HS-27A (cell line): ENCODE measurements at places on chromosomes 6 and 20.
A peak's percentile ranks its signal among the peaks of the same experiment; 100 is the strongest.

GRCh38 chr6:22152841-22153240 is 144.0 kb downstream of the PRL start:
- DNase-seq, result no peak

- no peak for DNase-seq
These were observed 4.7 kb upstream of the ECHDC1 start for GRCh38 chr6:127348028-127348661.

DNA sequence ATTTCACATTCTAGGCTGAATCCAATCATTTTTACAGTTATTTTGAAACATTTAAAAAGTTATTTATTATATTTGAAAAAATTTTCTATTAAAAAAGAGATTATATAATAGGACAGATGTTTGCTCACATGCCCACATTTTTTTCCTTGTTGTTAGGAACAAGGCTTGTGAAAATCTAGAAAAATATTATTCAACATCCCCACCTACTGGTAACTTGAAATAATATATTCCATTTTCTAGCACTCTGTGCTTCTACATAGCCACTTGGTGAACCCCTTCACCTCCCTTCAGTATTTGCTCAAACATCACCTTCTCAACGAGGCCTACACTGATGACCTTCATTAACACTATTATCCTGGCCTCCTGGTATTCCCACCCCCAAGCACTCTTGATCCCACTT is 18.3 kb upstream of the GPRC6A start:
- no peak for DNase-seq

DNA sequence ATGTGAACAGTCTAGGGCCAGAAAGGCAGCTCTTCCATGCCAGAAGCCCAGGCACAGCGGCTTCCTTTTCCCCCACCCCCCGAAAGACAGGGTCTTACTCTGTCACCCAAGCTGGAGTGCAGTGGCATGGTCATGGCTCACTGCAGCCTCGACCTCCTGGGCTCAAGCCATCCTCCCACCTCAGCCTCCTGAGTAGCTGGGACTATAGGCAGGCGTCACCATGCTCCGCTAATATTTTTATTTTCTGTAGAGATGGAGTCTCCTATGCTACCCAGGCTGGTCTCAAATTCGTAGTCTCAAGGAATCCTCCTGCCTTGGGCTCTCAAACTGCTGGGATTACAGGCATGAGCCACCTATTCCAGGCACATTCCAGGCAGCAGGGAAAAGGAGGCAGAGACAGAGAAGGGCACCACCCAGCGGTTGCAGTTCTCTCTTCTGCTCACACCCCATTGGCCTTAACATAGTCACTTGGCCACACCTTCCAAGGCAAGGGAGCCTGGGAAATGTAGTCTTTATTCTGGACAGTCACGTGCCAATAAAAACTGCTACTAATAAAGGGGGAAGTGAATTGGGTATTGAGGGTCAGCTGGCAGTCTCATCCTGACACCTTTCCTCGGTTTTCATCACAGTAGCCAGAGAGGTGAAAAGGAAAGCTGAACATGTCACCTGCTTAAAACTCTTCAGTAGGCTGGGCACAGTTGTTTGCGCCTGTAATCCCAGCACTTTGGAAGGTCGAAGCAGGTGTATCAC is 205.9 kb downstream of the ZMYND8 start:
- peak; percentile 41 for DNase-seq

DNA sequence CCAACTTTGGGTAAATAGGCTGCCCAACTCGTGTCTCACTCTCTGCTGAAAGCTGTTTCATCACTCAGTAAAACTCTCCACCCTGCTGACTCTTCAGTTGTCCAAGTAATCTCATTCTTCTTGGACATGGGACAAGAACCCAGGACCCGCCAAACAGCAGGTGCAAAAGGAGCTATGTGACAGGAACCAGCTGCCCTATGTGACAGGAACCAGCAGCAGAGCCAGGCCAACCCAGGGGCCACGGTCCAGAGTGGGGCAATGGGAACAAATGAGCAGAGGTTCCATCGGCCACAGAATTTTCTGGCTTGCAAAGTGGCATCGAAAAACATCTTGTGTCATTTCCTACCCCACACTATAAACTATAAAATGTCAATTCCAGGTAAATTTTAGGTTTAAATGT is 56.5 kb downstream of the MOXD1 start:
- DNase-seq, result no peak

GRCh38 chr20:1241456-1241855 is 15.6 kb downstream of the RAD21L1 start:
- no peak for DNase-seq

- DNase-seq, result no peak
These were observed 680.9 kb upstream of the AGPAT4 start for GRCh38 chr6:161954699-161955276.

- DNase-seq, result no peak
These were observed 30.9 kb upstream of the PTPRT start for GRCh38 chr20:43220612-43221011.

DNA sequence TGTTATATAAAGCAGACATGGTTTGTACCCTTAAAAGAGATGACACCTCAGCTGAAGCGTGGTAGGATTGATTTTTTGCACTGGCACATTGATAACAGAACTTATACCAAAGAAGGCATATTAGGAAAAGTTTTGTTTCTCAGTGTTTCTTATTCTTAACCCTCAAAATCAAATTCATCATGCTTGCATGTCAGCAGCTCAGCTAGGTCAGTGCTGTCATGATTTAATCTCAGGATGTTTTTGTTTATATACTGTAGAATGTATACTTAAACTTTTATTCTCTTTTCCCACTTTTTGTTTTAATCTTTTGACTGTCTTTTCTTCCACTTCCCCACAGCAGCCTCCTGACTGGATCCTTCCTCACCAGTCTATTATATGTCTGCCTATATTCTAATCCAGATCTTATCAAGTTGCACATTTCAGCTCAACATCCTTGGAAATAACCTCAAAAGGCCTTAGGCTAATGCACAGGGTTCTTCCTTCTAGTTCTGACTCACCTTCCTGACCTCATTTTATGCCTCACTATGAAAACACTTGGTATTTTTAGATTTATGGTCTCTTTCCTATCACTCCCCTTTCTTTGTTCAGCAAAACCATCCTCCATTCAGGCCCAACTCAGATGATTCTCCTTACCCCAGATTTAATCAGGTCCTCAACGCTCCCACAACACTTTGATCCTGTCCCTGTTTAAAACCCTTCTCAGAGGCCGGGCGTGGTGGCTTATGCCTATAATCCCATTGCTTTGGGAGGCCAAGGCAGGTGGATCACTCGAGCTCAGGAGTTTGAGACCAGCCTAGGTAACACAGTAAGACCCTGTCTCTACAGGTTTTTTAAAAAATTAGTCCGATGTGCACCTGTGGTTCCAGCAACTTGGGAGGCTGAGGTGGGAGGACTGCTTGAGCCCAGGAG is 7.2 kb downstream of the HEBP2 start:
- DNase-seq, result no peak

DNA sequence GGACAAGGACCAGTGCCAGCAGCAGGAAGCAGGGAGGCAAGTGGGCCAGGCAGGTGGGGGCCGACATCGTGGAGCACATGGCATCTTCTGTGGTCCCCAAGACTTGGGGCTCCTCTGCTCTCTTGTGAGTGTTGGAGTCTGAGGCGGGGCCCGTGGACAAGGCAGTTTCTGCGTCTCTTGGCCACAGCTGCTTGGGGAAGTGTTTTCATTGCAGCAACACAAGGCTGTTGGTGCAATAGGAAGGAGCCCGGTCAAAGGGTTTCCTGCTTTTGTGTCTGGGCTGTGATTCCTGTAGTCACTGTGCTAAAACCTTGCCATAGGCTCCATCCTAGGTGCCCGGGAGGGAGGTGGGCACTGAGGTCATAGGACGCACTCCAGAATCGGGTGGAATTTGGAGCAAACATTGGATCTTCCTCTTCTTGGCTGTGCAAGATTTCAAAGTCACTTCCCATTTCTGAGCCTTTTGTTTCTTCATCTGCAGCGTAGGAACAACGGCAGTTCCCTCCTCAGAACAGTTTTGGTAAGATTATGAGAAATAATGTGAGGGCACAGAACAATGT is at the start of gene SIRPB2:
Gene SIRPB2, minus strand, starts transcription at position 140 of the 560 bp plus-strand sequence. Its CDS starts 61 bp downstream, at position 79.
- no peak for DNase-seq

- no peak for DNase-seq
These were observed 793.6 kb downstream of the TFAP2A start for GRCh38 chr6:9621276-9621675.

- no peak for DNase-seq
These were observed 176.0 kb upstream of the FOXQ1 start for GRCh38 chr6:1135726-1136414.

GRCh38 chr6:42136508-42137193 is 5.8 kb downstream of the C6orf132 start:
- DNase-seq, result peak; percentile 69

DNA sequence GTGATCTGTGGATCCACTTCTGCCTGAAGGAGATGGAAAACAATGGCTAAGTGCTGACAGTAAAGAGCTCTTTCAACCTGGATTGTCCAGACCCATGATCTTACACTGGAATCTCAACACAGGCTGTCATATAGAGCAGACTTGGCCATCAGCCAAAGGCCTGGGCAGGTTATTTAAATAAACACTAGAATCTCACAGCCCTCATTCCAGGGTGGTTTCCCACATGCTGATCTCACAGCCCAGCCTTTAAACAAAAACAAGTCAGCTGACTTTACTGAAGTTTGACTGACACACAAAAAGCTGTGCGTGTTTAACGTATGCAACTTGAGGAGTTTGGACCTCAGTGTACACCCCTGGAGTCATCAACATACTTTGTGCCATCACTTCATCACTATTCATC is 28.4 kb downstream of the SYNDIG1 start:
- DNase-seq, result no peak

- no peak for DNase-seq
These were observed 33.1 kb downstream of the PRL start for GRCh38 chr6:22263748-22264147.

- no peak for DNase-seq
These were observed 286.1 kb upstream of the MAP3K7 start for GRCh38 chr6:90872981-90873380.

GRCh38 chr20:54084727-54085388 is 14.5 kb upstream of the BCAS1 start:
- DNase-seq, result no peak

GRCh38 chr6:134623401-134623800 is 305.5 kb upstream of the SGK1 start:
- no peak for DNase-seq

DNA sequence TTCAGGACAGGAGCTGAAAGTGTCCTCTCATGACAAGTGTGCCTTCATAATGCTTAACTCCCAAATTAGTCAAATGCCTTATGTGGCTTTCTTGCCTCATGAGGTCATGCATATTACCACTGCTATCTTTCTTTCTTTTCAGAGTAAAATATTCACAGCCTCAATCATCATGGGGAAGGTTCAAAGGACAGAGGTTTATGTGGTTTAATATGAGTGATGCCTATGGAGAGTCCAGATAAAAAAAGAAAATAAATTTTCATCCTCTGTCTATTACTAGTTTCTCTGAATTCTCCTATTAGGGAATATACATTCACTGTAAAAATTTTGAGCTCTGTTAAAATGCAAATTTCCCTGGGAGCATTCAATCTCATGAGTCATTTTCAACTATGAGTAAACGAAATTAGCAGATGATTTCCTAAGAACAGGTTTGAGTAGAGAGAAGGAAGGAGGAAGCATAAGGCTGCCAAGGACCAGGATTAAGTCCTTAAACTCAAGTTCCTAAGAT is 396.9 kb upstream of the ADGRB3 start:
- no peak for DNase-seq
